ENCODE measurements at places on chromosomes 16 and 17.

GRCh38 chr16:70788668-70789594 is 12.0 kb downstream of the VAC14 start:
- DNase-seq: no peak

- DNase-seq: no peak
These were observed 209.4 kb upstream of the C16orf82 start for GRCh38 chr16:26857371-26857770.

GRCh38 chr16:10865991-10866966 is 10.7 kb upstream of the CIITA start:
- DNase-seq: no peak

- no peak for DNase-seq
These were observed 26.5 kb upstream of the ARL6IP1 start for GRCh38 chr16:18827890-18828289.

- no peak for DNase-seq
These were observed 46.5 kb downstream of the CDK5R1 start for GRCh38 chr17:32533296-32533695.

DNA sequence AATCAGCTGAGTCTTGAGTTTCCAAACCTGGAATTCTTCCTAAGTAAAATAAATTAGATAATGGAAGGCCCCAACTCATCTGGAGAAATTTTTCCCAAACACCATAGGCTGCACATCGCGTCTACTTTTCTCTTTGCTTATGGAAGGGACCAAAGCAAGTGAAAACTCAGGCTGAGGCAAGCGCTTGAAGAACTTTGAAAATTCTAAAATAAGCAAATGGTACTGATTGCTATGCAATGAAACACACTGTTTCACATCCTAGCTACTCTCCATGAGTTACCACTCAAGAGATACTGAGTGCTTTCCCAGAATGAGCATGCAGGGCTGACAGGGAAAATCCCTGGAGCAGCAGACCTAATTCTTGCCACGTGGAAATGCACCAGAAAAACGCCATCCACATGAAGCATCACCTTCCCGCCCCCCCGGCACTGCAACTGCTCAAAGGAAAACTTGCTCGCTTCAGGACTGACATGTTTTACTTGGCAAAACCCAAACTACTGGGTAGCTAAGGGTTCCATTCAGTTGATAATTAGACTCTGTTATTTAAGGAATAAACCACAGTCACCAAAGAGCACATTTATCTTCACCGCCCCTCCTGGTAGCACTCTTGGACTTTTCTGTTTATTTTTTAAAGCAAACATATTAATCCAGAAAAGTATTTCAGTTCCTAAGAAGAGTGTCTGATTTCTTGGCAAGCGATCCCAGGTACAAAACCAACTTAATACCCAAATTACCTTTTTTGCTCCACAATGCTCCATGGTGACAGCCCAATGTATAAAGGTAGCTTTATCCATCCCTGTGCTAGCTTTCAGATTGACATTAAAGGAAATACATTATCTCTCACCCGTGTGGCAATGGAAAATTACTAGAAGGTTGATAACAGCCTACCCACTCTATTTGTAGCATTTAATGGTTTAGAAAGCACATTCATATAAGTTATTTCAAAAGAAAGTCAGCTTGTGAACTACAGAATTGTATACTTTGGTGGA is 62.5 kb downstream of the WDR59 start:
- no peak for DNase-seq

GRCh38 chr17:38428112-38428642 is at the start of gene ARHGAP23:
TSS of gene ARHGAP23 (plus strand) at chr17:38428464. CDS start at chr17:38428486, 22 bp downstream.
- peak; percentile 30 for DNase-seq

GRCh38 chr17:55672585-55673501 is 49.8 kb downstream of the TMEM100 start:
- DNase-seq: no peak

GRCh38 chr16:878072-878784 is 77.7 kb upstream of the GNG13 start:
- DNase-seq: no peak

GRCh38 chr16:24346734-24347133 is 90.6 kb downstream of the CACNG3 start:
- DNase-seq: no peak
